Islet precursor cell (in vitro differentiated cells): ENCODE measurements at places on chromosomes 3 and 15.
A peak's percentile ranks its signal among the peaks of the same experiment; 100 is the strongest.

GRCh38 chr3:58063022-58063815 lies 55.0 kb downstream of the FLNB start:
- DNase-seq, result peak; percentile 50

DNA sequence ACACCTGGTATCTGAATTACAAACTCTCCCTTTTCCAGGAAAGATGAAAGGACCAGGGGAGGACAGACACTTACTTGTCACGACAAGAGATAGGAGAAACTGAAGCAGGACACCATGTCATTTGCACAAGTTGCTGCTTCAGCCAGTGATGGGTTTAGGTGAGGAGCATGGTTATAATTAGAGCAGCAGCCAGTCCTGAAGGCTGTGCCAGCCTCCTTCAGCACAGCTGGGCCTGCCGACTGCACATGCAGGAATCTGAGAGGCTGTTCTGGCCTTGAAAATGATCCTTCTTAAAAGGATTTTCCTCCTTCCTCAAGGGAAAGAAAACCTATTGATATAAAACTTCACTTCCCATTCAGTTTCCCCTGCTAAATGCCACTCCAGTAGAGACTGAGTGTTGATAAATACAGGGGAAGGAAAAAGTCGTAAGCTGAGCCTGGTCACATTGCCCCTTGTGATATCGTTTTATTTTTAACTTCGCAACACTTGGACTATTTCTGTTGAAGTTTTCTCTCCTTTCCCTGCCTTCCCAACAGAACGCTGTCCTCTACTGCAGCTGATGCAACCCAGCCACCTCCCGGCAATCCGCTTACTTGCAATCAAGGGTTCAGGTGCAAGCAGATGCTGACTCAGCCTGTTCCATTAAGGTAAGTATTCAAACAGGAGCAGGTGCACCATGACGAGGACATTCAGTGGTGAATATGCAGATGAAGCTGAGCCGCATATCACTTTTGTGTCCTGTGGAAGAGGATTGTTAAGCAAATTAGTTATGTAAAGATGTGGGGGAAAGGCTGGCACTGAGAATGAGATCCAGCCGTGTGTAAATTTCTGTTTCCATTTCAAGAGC lies at the start of gene FBXO40:
TSS of gene FBXO40 (plus strand) at position 524 of the 847 bp plus-strand sequence. CDS start 27,197 bp downstream, outside the sequence.
- peak; percentile 68 for DNase-seq

DNA sequence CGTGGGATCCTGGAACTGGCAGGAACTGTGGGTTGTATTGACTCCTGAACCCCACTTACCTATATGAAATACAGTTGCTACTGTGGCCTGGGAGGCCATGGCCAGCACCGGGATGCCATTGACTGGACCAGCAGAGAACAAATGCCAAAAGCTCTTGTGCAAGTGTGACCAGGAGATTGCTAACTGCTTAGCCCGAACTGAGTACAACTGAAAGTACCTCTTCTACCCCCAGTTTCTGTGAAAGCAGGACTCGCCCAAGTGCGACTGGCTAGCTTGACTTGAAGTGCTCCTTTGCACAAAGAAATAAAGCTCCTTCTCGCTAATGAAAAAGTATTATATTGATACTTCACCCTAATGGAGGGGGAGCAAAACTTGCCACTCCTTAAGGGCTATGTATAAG lies 101.3 kb upstream of the ATP11B start:
- DNase-seq, result no peak

DNA sequence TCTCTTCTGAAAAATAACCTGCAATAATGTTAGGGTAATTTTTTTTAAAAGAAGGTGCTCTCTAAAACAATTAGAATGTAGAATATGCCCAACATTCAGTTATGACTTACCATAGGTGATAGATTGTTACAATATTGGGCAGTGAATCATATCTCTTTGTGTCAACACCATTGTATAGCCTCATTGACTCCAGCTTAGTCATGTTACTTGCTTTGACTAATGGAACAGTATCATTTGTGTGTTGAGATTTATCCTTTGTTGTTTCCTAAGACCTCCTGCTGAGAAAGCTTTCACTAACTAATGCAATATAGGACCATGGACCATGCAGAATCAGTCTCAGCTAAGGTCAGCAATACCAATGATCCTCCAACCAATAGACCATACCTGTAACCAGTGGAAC lies 1106.4 kb downstream of the SI start:
- no peak for DNase-seq

DNA sequence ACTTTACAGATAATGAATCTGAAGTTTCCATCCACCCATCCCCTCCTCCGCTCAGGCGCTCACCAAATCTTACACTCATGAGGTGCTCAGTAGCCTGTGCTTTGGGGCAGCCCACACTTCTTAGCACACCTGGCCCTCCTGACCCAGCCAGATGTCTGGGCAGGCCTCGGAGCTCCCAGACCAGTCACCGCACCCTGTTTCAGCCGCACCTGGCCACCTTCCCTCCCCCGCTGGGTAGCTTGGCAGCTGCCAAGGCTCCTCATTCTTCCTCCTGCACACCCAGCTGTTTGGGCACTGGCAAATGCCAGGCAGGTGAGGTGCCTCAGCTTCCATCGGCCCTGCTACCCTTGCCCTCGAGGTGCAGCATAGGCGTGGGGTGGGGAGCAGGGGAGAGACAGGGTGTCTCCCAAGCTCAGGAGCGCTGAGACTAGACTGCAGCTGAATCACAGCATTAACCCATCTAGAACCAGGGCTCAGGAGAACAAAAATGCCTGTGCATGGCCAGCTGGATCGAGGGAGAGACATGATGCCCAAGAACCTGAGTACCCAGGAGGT lies 45.8 kb downstream of the CDC25A start:
- peak; percentile 30 for DNase-seq

GRCh38 chr15:99307735-99308134 lies 56.5 kb downstream of the LRRC28 start:
- DNase-seq, result no peak

GRCh38 chr3:127748754-127749327 lies 73.5 kb downstream of the MGLL start:
- DNase-seq, result no peak

DNA sequence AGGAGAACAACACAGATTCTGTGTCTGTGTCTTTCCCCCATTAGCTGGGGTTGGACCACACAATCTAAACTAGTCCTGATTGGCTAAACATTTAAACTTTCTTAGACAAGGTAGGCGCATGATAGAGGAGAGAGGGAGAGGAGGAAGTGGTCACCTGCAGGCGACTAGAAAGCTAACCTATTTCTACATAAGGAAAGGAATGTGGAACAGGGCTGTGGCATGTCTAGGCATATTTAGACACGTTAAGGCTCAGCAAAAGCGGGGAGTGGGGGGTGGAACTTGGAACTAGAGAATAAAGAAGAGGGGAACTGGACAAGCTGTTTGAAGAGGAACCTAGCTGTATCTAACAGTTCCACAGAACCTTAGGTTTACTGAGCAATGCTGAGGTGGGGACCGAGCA lies 12.8 kb downstream of the LRRC28 start:
- peak; percentile 54 for DNase-seq

- DNase-seq, result no peak
Measured at GRCh38 chr3:194446172-194446571, 40.6 kb downstream of the ATP13A3 start.
